ENCODE measurements at places on chromosomes 5 and 9.
A peak's percentile ranks its signal among the peaks of the same experiment; 100 is the strongest.

DNA sequence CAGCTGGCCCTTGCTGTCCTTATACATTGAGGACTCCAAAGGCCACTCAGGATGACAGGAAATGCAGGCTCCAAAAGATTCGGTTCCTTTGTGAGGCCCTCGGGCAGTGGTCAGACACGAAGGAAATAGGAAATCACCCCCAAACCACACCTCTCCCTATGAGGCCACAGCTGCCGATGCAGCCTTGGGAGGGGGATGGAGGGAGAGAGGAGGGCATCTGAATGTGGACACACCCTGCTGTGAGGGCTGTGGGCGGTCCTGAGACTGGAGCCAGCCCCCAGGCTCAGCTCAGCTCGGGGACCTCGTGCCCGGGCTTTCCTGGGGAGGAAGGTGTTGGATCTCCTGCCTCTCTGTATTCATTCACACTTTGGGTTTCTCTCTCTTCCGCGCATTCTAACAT, 2.7 kb upstream of the CLPTM1L start:
- no peaks in the 10 kb centered on the region for H3K27me3 ChIP-seq
- no peak overlapping the region for H3K27ac ChIP-seq
- DNase-seq = no peak
- H3K4me1 ChIP-seq = no peaks in the 10 kb centered on the region
- H3K4me3 ChIP-seq = no peak overlapping the region

- H3K27ac ChIP-seq = no peak overlapping the region
- no peaks in the 10 kb centered on the region for H3K4me1 ChIP-seq
- H3K36me3 ChIP-seq = no peaks in the 10 kb centered on the region
- H3K4me3 ChIP-seq = no peak overlapping the region
- no peak for DNase-seq
Measured at GRCh38 chr5:118233606-118234005, 754.7 kb downstream of the DTWD2 start.

DNA sequence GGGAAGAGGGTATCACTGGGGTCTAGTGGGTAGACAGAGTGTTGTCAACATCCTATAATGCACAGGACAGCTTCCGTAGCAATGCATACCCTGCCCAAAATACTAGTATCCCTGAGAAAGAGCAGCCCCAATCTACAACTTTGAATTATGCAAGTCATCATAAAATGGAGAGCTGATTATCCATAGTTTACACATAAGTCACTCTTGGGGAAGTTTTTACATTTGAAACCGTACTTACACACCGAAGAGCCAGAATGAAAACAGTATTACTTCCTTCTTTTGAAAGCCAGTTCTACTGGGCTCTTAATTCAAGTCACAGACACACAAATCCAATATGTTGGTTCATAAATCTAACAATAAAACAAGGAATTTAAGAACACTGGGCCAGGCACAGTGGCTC, 21.6 kb downstream of the RNF145 start:
- H3K27ac ChIP-seq = no peak overlapping the region
- no peaks in the 10 kb centered on the region for H3K4me1 ChIP-seq
- no peak overlapping the region for H3K4me3 ChIP-seq
- H3K36me3 ChIP-seq = no peaks in the 10 kb centered on the region
- DNase-seq = no peak
- no peaks in the 10 kb centered on the region for H3K27me3 ChIP-seq

DNA sequence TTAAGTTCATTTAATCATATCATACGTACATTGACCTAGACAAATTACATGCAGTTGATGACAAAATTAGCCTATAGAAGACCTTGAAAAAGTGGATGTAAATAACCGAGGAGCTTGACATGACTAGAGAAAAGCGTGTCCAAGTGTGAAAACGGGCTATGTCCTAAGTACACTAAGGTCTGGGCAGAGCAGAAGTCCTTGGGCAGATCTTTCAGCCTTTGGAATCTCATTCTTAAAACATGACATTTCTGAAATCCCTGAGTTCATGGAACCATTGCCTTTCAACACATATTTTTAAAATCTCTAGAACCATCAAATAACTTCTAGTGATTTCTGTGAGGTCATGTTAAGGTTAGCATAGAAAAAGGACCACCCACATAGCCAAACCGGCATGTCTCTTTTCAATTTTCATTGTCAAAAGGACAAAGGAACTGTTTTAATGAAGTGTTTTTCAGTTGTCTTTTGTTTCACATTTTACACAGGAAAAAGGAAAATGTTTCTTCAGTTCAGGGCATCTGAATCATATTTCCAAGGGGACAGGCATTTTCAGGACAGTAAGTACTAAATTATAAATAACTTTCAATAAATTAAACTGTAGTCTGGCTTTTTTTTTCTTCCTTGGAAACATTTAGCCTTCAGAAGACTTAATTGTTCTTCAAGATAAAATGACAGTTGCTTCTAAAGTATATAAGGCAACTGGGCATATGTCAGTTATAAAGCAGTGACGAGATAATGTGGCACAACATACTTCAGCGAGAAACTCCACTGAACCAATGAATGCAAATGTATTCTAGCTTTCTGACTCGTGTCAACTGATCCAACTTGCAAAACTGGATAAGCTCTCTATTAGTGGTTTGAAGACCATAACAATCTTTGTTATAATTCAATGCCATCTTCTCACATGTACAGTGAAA, 416.8 kb downstream of the NFIB start:
- no peak overlapping the region for H3K4me3 ChIP-seq
- no peaks in the 10 kb centered on the region for H3K27me3 ChIP-seq
- no peaks in the 10 kb centered on the region for H3K36me3 ChIP-seq
- no peaks in the 10 kb centered on the region for H3K4me1 ChIP-seq
- DNase-seq = no peak

DNA sequence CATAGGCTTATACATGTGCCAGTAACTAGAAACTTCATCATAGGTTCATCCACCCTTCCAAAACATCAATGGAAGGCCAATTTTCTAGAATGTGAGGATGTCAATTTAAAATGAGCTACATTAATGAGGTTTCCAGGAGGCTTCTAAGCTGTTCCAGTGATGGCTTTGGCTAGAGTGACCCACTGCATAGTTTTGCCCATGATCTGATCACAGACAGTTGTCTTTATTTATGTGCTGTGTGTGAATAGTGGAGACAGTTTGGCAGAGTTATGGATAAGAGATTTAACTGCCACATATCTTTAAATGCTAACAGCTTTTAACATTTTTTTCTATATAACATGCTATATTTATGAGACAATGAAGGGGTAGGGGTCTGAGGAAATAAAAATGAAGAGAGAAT, 139.0 kb upstream of the ZNF462 start:
- DNase-seq = no peak
- H3K36me3 ChIP-seq = no peaks in the 10 kb centered on the region
- no peak overlapping the region for H3K4me3 ChIP-seq
- H3K27me3 ChIP-seq = no peaks in the 10 kb centered on the region
- no peak overlapping the region for H3K27ac ChIP-seq

DNA sequence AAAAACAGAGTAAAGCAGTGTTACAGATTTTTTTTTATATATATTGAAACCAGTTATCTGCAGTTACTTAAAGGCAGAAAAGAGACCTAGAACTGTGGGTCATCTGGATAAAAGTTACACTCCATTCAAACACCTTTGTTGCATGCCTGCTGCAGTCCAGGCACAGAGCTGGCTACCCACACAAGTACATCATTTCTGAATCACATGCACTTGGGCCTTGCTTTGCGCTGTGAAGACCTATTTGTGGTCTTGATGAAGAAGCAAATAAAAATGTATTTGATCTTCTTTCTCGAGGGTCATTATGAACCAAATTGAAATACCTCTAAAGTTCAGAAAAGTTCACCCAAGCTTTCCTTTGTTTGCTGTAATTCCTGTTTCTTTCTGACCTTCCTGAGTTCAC, 503.0 kb upstream of the ZNF608 start:
- H3K27ac ChIP-seq = no peak overlapping the region
- DNase-seq = no peak
- H3K27me3 ChIP-seq = no peaks in the 10 kb centered on the region
- H3K36me3 ChIP-seq = no peaks in the 10 kb centered on the region

GRCh38 chr5:132049093-132049492, 11.4 kb upstream of the IL3 start:
- DNase-seq = no peak
- no peak overlapping the region for H3K4me3 ChIP-seq
- no peaks in the 10 kb centered on the region for H3K27me3 ChIP-seq
- H3K36me3 ChIP-seq = no peaks in the 10 kb centered on the region
- no peaks in the 10 kb centered on the region for H3K4me1 ChIP-seq

DNA sequence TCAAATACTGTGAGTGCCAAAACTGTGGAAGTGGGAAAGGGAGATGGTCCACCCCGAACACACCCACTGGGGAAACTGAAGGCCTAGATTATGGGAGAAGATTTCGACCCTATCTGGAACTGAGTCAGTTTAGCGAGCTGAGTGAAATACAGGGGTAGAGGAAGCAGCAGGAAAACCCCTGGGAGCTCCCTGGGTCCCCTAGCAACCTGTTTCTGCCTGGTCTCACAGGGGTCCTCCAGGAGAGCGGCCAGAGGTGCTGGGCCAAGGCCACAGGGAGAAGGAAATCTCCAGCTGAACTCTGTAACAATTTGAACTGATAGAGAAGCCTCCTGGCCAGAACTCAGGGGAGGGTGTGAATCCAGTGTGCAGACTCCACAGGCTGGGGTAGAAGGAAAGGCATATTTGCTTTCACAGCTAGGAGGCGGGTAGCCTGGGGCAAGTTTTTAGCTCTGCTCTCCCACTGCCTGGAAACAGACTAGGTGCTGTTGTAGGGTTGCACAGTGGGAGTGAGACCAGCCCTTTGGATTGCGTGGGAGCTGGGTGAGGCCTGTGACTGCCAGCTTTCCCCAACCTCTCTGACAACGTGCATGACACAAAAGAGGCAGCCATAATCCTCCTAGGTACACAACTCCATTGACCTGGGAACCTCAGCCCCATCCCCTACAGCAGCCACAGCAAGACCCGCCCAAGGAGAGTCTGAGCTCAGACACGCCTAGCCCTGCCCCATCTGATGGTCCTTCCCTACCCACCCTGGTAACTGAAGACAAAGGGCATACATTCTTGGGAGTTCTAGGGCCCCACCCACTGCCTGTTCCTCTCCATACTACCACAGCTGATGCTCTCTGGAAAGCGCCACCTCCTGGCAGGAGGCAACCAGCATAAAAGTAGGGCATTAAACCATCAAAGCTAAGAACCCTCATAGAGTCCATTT, 78.8 kb upstream of the GPBP1 start:
- no peak overlapping the region for H3K4me3 ChIP-seq
- H3K27me3 ChIP-seq = no peaks in the 10 kb centered on the region
- no peaks in the 10 kb centered on the region for H3K36me3 ChIP-seq
- no peak for DNase-seq

DNA sequence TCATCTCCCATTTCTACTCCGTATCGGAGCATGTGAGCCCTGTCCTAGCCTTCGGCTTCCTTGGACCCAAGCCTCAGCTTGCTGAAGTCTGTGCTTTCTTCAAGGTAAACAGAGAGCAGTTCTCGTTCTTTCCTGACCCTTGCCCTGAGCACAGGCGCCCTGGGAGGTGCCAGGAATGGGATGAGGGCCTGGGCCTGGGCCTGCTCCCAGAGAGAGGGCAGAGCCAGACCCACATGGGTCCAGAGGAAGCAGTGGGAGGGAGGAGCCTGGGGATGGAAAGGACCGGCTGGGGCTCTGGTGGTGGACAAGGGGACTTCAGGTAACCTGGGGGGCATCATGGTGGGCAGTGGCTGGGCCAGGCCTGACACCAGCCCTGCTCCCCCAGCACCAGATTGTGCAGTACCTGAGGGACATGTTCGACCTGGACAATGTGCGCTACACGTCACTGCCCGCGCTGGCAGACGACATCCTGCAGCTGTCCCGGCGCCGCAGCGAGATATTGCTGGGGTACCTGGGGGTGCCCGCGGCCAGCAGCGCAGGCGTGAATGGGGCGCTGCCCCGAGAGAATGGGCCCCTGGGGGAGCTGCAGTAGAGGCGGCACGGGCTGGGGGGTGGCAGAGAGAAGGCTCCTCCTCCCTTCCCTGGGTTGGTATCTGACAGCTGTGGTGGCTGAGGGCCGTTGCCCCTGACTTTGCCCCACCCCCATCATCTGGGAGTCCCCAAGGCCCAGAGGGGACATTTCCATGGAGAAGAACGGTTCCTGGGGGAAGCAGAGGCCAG, 10.9 kb upstream of the DOLPP1 start:
- H3K4me3 ChIP-seq = no peak overlapping the region
- no peaks in the 10 kb centered on the region for H3K4me1 ChIP-seq
- no peak overlapping the region for H3K27ac ChIP-seq

- H3K36me3 ChIP-seq = no peaks in the 10 kb centered on the region
- H3K27me3 ChIP-seq = peaks cover 12% of the 10 kb centered on the region
- peak overlapping the region; percentile 44 for H3K4me3 ChIP-seq
- no peak for DNase-seq
- H3K4me1 ChIP-seq = peaks cover 5% of the 10 kb centered on the region
Measured at GRCh38 chr9:97853844-97854695, 1.0 kb downstream of the FOXE1 start.

GRCh38 chr5:19565466-19565865, 422.5 kb downstream of the CDH18 start:
- H3K4me3 ChIP-seq = no peak overlapping the region
- no peaks in the 10 kb centered on the region for H3K4me1 ChIP-seq
- H3K36me3 ChIP-seq = no peaks in the 10 kb centered on the region

- no peaks in the 10 kb centered on the region for H3K27me3 ChIP-seq
- no peaks in the 10 kb centered on the region for H3K4me1 ChIP-seq
- H3K36me3 ChIP-seq = no peaks in the 10 kb centered on the region
- H3K4me3 ChIP-seq = peak overlapping the region; percentile 50
- H3K27ac ChIP-seq = peak overlapping the region; percentile 86
Measured at GRCh38 chr9:2158766-2159430, 143.8 kb downstream of the SMARCA2 start.

- H3K27ac ChIP-seq = no peak overlapping the region
- H3K4me1 ChIP-seq = no peaks in the 10 kb centered on the region
- H3K36me3 ChIP-seq = no peaks in the 10 kb centered on the region
- no peak overlapping the region for H3K4me3 ChIP-seq
Measured at GRCh38 chr5:160787240-160787639, 64.8 kb downstream of the ATP10B start.

GRCh38 chr9:6134661-6135180, 80.9 kb upstream of the IL33 start:
- H3K4me3 ChIP-seq = no peak overlapping the region
- no peaks in the 10 kb centered on the region for H3K4me1 ChIP-seq
- no peaks in the 10 kb centered on the region for H3K27me3 ChIP-seq
- no peak overlapping the region for H3K27ac ChIP-seq
- H3K36me3 ChIP-seq = no peaks in the 10 kb centered on the region

- H3K4me1 ChIP-seq = no peaks in the 10 kb centered on the region
- no peak for DNase-seq
- H3K27ac ChIP-seq = no peak overlapping the region
- no peaks in the 10 kb centered on the region for H3K27me3 ChIP-seq
Measured at GRCh38 chr9:112280904-112281303, 52.5 kb downstream of the PTBP3 start.
